ENCODE measurements at places on chromosomes 7 and 10.

DNA sequence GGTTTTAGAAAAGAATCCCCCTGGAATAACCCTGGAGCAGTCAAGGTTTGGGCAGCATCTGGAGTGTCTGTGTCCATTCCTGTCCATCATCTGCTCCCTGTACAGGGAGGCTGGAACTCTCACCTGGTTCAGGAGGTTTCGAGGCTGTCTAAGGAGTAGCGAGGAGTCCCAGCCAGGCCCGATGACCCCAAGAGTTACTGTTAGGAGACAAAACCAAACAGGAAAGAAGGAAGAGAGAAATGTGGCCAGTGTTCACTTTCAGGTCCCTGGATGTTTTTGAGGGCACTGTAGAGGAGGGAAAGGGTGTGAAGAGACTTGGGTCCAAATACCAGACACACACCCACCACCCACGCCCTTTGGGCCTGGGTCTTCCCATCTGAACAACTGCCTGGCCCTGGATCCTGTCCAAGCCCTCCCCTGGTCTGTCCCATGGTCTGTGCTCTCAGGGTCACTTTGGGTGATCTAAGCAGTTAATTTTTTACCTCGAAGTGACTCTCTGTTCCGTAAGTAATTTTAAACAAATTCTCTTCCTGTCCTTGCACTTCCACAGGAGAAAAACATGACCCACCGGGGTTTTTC, 117.1 kb downstream of the ZMIZ1 start:
- DNase-seq = no peak

DNA sequence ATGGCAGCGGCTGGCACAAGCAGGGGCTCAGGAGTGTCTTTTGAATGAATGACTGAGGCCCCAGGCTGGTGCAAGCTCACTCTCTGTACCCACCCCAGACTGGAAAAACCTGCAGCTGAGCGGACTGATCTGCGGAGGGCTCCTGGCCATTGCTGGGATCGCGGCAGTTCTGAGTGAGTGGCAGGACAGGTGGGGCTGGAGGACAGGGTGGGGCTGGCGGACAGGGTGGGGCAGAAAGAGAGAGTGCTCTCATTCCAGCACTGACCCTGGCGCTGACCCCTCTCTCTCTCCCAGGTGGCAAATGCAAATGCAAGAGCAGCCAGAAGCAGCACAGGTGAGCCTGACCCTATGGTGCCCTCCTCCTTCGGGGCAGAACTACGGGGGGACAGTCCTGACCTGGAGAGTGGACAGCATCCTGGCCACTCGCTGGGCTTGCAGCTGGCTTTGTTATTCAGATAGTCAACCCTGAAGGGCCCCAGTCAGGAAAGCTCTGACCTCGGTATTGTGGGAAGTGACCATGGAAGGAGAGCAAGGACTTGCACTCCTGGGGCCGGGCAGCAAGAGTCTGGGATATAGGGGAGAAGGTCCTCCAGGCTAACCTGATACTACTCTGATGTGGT, 4.1 kb downstream of the FXYD4 start:
- no peak for DNase-seq

- DNase-seq = no peak
Observed at GRCh38 chr10:119750391-119751230, 24.8 kb downstream of the INPP5F start.

GRCh38 chr7:23895666-23896096, 185.7 kb downstream of the STK31 start:
- no peak for DNase-seq

- DNase-seq = no peak
Observed at GRCh38 chr7:140592964-140593671, 47.5 kb downstream of the DENND2A start.

Data from T-helper 1 cell (primary cell).